GM19239 (cell line): ENCODE measurements at places on chromosomes 2 and 18.

- no peak for DNase-seq
Measured at GRCh38 chr2:24307961-24308360, 52.4 kb downstream of the ITSN2 start.

DNA sequence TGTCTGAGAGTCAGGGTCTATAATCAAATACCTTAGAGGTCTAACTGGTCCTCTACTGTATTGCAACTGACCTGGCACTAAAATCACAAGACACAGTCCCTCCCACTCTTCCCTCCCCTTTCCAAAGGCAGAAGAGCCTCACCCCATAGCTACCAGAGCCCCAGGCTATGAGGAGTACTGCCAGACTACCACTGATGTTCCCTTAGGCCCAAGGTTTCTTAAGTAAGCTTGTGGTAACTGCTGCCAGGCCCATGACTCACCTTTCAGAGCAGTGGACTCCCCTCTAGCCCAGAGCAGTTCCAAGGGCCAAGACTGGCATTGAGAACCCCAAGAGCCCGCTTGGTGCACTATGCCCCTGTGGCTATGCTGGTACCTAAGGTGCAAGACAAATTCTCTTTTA lies 1193.4 kb downstream of the DSC3 start:
- no peak for DNase-seq

- DNase-seq, result no peak
Measured at GRCh38 chr2:40279001-40279400, 172.9 kb downstream of the SLC8A1 start.

GRCh38 chr2:128549646-128550260 lies 231.1 kb upstream of the HS6ST1 start:
- no peak for DNase-seq

DNA sequence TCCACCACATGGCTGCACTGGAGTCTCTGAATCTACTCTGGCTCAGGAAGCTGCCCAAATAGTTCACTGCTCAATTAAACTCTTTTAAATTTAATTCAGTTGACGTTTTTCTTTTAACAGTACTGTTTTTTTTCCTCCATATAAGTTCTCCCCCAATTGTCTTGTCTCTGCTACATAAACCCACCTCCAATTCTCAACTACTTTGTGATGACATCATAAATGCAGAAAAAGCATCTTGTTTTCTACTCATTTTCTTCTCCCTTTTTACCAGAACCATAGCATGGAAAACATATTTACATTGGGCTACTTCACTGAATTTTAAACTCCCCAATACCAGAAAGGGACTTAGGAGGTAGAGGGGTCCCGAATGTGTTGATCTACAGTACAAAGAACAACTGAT lies 270.4 kb downstream of the GPD2 start:
- no peak for DNase-seq

DNA sequence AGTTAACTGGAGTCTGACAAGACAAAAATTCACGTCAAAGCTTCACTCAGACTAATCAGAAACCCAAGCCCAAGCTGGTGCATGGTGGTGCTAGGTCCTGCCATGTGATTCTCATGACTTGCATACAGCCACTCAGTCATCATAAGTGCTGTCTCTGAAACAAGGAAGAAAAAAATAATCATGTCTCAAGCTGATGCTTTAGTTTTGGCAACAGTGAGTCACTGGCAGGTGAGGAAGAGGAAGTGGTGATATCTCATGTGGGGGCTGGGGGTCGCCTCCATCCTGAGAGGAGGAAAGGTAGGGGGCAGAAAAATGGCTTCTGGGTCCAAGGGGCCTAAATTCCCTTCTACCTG lies 136.3 kb downstream of the TMEM163 start:
- DNase-seq, result no peak

GRCh38 chr2:237614151-237614720 lies 13.2 kb upstream of the LRRFIP1 start:
- no peak for DNase-seq

DNA sequence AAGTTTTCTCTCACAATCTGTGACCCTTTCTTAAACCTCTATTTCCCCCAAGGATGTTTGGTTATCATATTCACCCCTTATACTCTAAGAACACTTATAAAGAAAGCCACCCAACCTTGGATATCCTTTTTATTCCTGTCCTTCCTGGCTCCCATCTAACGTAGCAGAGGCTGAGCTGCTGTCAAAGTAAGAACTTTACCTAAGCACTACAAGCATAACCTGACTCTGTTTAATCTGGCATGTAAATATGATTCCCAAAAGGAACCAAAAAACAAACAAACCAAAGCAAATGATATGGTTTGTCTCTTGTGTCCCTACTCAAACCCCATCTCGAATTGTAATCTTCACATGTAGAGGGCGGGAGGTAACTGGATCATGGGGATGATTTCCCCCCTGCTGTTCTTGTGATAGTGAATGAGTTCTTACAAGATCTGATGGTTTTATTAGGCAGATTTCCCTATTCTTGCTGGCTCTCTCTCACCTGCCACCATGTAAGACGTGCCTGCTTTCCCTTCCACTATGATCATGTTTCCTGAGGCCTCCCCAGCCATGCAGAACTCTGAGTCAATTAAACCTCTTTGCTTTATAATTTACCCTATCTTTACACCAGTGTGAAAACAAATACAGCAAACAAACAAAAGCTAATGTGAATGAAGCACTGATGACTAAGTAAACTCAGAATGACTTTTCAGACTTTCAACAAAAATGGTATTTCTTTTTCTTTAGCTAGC lies 72.7 kb upstream of the SPOPL start:
- no peak for DNase-seq

- DNase-seq, result no peak
Measured at GRCh38 chr2:194004590-194005206, 1652.3 kb upstream of the SLC39A10 start.

GRCh38 chr2:128290356-128290755 lies 28.3 kb downstream of the HS6ST1 start:
- no peak for DNase-seq

GRCh38 chr2:241082341-241083090 lies 19.6 kb downstream of the MTERF4 start:
- DNase-seq, result no peak

DNA sequence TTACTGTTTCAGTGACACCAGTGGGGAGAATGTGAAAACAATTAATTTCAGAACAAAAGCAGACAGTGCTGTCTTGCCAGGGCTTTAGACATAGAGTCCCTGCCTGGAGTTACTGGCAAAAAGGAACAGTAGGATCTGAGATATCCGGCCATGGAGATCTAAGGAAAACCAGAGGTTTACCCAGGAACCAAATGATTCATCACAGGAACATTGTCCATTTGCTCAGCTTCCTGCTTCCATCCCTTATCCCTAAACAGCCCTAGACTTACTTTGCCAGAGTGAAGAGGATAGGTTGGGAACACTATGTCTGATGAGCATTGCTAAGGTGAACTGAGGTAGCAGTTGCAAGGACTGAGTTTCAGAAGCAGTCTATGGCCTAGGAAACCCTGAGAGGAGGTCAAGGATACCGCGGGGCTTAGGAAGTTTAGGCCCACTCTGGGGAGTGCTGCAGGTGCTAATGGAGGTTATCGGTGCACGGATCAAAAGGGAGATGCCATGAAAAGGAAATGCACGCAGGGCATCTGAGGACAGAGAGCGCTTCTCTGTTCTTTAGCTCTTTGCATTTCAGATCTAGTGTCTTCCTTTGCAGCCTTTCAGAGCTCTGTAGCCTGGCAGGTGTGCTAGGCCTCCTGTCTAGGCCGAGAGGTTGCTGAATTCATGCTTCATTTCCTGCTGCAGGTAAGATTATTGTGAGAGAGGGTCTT lies 223.9 kb downstream of the CDCA7 start:
- no peak for DNase-seq

- DNase-seq, result no peak
Measured at GRCh38 chr2:24228470-24228869, 53.6 kb downstream of the FAM228A start.

- DNase-seq, result no peak
Measured at GRCh38 chr2:119541476-119541875, 2.8 kb upstream of the CFAP221 start.

DNA sequence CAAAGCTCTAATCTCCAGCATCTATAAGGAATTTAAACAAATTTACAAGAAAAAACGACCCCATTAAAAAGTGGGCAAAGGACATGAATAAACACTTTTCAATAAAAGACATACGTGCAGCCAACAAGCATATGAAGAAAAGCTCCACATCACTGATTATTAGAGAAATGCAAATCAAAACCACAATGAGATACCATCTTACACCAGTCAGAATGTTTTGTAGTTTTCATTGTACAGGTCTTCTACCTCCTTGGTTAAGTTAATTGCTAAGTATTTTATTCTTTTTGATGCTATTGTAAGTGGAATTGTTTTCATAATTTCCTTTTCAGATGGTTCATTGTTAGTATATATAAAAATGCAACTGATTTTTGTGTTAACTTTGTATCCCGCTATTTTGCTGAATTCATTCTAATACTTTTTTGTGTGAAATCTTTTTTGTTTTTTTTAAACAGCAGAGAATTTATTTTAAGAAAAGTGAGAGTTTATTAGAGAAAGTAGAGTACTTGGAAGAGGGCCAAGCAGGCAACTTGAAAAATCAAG lies 40.7 kb downstream of the SLC39A10 start:
- DNase-seq, result no peak

DNA sequence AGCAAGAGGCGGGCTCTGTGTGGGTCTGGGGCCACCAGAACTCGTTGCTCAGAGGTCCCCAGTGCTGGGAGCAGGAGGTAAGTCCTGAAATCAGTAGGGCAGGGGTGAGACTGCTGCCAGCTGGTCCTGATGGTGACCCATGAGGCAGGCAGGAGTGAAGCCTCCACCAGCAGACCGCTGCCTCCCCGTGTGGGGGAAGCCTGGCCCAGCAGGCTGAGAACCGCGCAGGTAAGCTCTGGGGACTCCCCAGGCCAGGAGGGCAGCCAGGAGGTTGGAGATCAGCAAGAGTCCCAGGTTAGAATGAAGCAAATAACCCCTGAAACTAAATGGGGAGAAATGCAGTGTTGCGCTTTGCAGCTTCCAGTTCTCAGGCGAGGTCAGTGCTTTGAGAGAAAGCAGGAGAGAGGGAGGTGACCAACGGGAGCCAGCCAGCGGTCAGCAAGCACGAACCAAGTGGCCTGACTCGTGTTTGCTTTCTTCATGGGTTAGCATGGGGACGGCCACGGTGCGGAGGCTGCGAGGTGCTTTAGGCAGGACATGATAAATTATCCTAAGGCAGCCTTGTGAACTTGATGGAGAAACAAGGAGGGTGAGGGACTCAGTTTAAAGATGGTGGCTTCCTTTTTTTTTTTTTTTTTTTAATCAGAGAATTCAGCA lies 26.2 kb downstream of the INHBB start:
- DNase-seq, result no peak

GRCh38 chr2:38850045-38850444 lies 25.7 kb downstream of the DHX57 start:
- DNase-seq, result no peak

DNA sequence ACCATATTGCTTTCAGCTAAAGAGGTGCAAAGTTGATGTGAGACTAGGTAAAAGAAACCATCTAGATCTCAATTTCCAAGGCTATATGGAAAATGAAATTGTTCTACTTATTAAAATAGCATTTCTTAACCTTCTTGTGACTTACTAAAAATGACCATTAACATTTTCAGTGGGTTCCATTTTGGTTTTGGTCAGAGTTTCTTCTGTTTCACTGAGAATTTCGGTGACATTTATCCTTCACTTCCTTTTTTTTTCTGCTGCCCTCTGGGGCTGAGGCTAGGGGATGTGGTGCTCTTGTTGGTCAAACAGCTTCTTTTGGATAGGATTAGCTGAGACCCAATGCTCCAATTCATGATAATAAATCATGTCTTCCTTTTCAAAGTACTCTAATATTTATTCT lies 44.3 kb upstream of the REL start:
- DNase-seq, result no peak

- no peak for DNase-seq
Measured at GRCh38 chr2:20198796-20199632, 25.9 kb downstream of the SDC1 start.

- DNase-seq, result no peak
Measured at GRCh38 chr2:85259101-85259590, 68.6 kb downstream of the TGOLN2 start.

- no peak for DNase-seq
Measured at GRCh38 chr18:54330768-54331548, 26.7 kb downstream of the STARD6 start.

- no peak for DNase-seq
Measured at GRCh38 chr2:60500861-60501260, 52.6 kb downstream of the BCL11A start.

- peak; percentile 56 for DNase-seq
Measured at GRCh38 chr2:43131051-43131889, 95.1 kb downstream of the ZFP36L2 start.

- no peak for DNase-seq
Measured at GRCh38 chr2:12854001-12854530, 137.3 kb downstream of the TRIB2 start.

DNA sequence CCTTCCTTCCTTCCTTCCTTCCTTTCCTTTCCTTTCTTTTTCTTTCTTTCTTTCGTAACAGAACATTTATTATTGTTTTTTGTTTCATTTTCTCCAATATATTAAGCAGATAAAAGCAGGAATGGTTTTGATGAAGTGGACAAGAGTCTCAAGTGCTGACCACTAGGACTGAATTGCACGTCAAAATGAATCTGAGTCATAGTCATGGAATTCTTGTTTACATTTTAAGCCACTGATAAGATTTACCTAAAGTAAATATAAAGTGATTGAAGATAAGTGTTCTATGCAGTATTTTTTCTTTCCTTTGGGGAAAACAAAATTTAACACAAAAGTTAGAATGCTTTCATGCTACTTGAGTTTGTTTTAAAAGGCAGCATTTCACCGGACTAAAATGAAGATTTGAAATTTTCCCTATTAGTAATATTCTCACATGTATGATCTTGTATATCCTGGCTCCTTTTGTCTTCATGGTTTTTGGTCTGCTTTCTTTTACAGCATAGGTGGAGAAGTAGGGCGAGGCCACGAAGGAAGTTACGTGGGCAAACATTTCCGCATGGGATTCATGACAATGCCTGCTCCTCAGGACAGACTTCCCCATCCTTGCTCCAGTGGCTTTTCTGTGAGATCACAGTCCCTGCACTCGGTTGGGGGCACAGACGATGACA lies 113.5 kb downstream of the NYAP2 start:
- DNase-seq, result no peak

GRCh38 chr2:185201063-185201462 lies 537.5 kb upstream of the FSIP2 start:
- no peak for DNase-seq

DNA sequence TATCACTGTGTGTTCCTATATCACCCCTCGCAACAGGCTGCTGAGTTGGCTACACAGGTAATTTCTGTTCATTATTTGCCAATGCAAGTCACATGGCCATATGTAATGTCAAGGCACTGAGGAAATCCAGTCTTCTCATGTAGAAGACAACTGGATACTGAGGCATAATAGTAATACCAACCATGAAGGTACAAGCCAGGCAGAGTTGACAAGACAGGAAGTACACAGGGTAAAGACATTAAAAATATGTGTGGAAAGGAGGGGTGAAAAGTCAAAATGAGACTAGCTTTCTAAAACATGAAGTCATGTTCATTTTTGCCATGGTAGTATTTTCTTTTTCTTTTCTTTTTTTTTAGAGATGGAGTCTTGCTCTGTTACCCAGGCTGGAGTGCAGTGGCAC lies 17.5 kb upstream of the RNF138 start:
- no peak for DNase-seq

- no peak for DNase-seq
Measured at GRCh38 chr2:202149155-202149762, 76.2 kb downstream of the KIAA2012 start.
